ENCODE measurements at places on chromosomes 16 and 17.
A peak's percentile ranks its signal among the peaks of the same experiment; 100 is the strongest.

DNA sequence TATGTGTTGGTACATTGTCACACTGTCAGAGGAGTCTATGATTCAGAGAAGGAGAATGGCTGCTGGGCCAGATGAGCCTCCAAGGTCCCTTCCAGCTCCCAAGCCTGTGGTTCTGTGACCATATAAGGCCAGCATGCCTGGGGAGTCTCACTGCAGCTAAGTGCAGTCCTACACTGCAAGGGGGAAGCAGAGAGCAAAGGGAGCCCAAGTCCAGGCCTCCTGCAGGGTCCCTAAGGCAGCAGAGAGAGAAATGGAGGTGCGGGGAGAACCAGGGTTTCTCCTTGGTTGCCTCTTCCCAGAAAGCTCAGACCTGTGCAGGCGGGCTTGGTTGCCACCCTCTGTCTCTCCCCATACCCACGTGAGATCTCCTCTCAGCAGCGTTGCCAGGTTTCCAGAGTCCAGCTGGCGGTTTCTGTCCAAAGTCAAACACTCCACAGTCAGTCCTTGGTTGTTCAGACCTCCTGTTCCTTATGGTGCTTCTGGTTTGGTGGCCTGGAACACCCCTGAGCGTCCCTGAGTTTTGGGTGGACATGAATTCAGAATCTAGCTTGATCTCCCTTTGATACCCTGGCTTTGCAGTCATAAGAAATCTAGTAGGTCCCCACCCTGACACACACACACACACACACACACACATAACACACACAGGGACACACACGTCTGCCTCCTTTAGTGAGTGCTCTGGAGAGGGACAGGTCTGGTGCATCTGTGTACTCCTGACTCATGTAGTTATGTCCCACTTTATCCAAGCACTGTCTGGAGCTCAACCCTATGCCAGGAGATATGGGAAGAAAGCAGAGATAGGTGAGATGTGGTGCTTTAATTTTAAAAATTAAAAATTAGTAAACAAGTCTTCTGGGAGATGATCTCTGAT is 78.8 kb downstream of the GNAO1 start:
- DNase-seq: no peak
- H3K27ac ChIP-seq: no peak overlapping the region
- no peaks in the 10 kb centered on the region for H3K36me3 ChIP-seq
- H3K4me3 ChIP-seq: no peak overlapping the region
- H3K4me1 ChIP-seq: no peaks in the 10 kb centered on the region

DNA sequence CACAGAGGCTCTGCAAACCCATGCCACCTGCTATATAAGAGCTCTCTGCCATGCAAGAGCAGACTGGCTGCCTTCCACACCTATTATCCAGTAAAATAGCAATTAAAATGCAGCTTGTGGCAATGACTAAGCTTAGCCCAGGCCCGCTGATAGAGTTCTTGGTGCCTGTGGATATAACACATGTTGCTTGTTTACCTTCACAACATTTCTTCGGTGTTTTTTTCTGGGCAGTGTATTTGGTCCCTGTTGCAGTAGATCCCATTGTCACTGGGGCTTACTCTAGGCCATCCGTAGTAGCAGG is 63.5 kb downstream of the SPECC1 start:
- H3K4me1 ChIP-seq: no peaks in the 10 kb centered on the region
- H3K36me3 ChIP-seq: no peaks in the 10 kb centered on the region
- no peak overlapping the region for H3K27ac ChIP-seq
- no peak overlapping the region for H3K4me3 ChIP-seq
- DNase-seq: no peak

DNA sequence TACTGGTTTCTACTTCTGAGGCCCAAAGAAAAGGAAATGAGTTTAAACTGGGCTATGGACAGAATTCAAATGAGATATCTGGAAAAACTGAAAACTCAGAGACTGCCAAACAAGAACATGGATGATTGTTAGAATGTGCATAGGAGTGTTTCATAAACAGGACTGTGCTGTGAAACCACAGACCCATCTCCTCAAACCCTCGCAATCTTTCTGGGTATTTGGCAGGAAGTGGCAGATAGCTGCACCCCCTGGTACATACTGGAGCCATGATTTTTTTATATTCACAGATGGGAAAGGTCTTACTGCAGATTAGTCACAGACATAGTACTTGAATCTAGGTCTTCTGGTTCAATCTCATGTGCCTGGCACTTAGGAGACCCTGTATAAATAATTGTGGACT is 145.0 kb downstream of the CCDC182 start:
- H3K27ac ChIP-seq: no peak overlapping the region
- peaks cover 3% of the 10 kb centered on the region for H3K4me1 ChIP-seq
- no peaks in the 10 kb centered on the region for H3K27me3 ChIP-seq
- H3K36me3 ChIP-seq: no peaks in the 10 kb centered on the region
- no peak for DNase-seq
- H3K4me3 ChIP-seq: no peak overlapping the region

DNA sequence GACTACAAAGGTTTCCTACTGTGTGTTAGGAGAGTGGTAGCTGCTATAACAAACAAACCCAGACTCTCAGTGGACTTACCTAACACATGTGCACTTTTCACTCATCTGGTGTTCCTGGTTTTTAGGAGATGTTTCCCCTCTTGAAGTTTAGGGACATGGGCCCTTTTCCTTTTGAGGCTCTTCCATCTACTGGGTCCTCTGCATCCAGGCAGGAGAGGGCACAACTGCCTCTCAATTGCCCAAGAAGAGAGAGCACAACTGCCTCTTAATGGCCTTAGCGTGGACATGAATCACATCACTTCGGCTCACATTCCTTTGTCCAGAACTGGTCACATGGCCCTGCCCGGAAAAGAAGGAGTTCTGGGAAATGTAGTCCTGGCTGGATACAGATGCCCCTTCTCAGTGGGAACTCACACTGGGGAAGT is 9.8 kb upstream of the TNRC6C start:
- H3K27me3 ChIP-seq: no peaks in the 10 kb centered on the region
- no peaks in the 10 kb centered on the region for H3K4me1 ChIP-seq
- no peaks in the 10 kb centered on the region for H3K36me3 ChIP-seq
- no peak for DNase-seq
- H3K4me3 ChIP-seq: no peak overlapping the region

GRCh38 chr17:10105513-10106001 is 92.8 kb downstream of the GAS7 start:
- H3K4me1 ChIP-seq: no peaks in the 10 kb centered on the region
- no peaks in the 10 kb centered on the region for H3K36me3 ChIP-seq
- no peak for DNase-seq
- H3K27ac ChIP-seq: peak overlapping the region; percentile 79

GRCh38 chr17:12376276-12376675 is 289.4 kb upstream of the MYOCD start:
- H3K4me3 ChIP-seq: no peak overlapping the region
- H3K4me1 ChIP-seq: no peaks in the 10 kb centered on the region
- no peaks in the 10 kb centered on the region for H3K36me3 ChIP-seq
- no peak for DNase-seq
- H3K27ac ChIP-seq: no peak overlapping the region

DNA sequence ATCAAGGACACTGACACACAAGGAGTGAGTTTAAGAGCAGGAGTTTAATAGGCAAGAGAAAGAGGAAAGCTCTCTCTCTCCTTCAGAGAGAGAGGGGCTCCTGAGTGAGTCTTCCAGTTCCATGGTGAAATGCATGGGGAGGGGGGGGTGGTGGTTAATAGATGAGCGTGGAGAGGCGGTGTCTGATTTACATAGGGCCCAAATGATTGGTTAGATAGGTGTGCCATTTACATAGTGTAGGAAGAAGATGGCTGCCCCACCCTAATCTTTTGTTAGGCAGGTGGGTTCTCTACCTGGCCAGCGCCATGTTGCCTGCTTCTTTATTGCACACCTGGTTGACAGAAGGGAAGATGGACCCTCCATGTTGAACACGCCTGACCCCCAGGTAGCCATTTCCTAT is 250.0 kb upstream of the CACNG5 start:
- DNase-seq: no peak
- H3K27ac ChIP-seq: no peak overlapping the region
- no peaks in the 10 kb centered on the region for H3K36me3 ChIP-seq
- H3K27me3 ChIP-seq: no peaks in the 10 kb centered on the region
- no peaks in the 10 kb centered on the region for H3K4me1 ChIP-seq

- no peak overlapping the region for H3K27ac ChIP-seq
- no peaks in the 10 kb centered on the region for H3K4me1 ChIP-seq
- H3K27me3 ChIP-seq: no peaks in the 10 kb centered on the region
- no peak for DNase-seq
- no peaks in the 10 kb centered on the region for H3K36me3 ChIP-seq
- H3K4me3 ChIP-seq: no peak overlapping the region
Observed at GRCh38 chr17:48123111-48123510, 15.5 kb downstream of the SNX11 start.

DNA sequence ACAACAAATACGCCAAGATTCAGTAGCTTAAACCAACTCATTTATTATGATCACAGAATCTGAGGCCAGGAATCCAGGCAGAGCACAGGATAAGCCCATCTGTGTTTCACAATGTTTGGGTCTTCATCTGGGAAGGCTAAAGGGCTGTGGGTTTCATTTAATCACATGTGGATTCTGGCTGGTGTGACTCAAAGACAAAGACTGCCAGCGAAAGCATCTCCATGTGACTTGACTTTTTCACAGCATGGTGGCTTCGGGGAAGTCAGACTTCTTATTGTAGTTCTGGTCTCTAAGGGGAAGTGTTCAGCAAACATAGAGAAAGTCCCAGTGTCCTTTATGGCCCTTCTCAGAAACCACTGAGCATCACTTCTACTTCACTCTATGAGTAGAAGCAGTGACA is 1014.4 kb upstream of the GOT2 start:
- H3K27me3 ChIP-seq: no peaks in the 10 kb centered on the region
- DNase-seq: no peak
- H3K27ac ChIP-seq: no peak overlapping the region
- H3K4me3 ChIP-seq: no peak overlapping the region
- H3K36me3 ChIP-seq: no peaks in the 10 kb centered on the region

- H3K4me1 ChIP-seq: no peaks in the 10 kb centered on the region
- peaks cover 10% of the 10 kb centered on the region for H3K27me3 ChIP-seq
- no peak for DNase-seq
- H3K4me3 ChIP-seq: no peak overlapping the region
Observed at GRCh38 chr17:73476890-73477350, 165.1 kb upstream of the CDC42EP4 start.

GRCh38 chr17:50260501-50260911 is 13.8 kb upstream of the TMEM92 start:
- peaks cover 3% of the 10 kb centered on the region for H3K4me1 ChIP-seq
- no peaks in the 10 kb centered on the region for H3K36me3 ChIP-seq
- no peaks in the 10 kb centered on the region for H3K27me3 ChIP-seq

GRCh38 chr17:61316633-61317032 is 83.0 kb upstream of the TBX2 start:
- peaks cover 17% of the 10 kb centered on the region for H3K4me1 ChIP-seq
- DNase-seq: no peak
- no peaks in the 10 kb centered on the region for H3K27me3 ChIP-seq
- H3K36me3 ChIP-seq: no peaks in the 10 kb centered on the region

DNA sequence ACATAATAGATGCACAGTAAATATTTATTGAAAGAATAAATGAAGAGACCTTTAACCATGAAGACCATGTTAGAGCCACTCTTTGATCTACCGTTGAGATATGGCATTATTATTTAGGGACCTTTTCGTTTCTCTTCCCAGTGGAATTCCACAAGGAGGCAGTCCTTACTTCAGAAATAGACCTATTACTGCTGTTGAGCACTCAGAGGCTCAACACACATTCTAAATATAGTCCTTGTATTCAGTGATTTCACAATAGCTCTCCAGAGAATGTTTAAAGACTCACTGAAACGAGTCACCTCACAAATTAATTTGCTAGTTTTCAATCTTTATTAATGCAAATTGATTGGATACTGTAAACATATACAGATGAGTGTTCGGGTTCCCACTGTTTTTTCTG is 603.8 kb downstream of the CDH8 start:
- H3K4me3 ChIP-seq: no peak overlapping the region
- no peak overlapping the region for H3K27ac ChIP-seq
- H3K36me3 ChIP-seq: no peaks in the 10 kb centered on the region
- no peaks in the 10 kb centered on the region for H3K27me3 ChIP-seq
- no peaks in the 10 kb centered on the region for H3K4me1 ChIP-seq

DNA sequence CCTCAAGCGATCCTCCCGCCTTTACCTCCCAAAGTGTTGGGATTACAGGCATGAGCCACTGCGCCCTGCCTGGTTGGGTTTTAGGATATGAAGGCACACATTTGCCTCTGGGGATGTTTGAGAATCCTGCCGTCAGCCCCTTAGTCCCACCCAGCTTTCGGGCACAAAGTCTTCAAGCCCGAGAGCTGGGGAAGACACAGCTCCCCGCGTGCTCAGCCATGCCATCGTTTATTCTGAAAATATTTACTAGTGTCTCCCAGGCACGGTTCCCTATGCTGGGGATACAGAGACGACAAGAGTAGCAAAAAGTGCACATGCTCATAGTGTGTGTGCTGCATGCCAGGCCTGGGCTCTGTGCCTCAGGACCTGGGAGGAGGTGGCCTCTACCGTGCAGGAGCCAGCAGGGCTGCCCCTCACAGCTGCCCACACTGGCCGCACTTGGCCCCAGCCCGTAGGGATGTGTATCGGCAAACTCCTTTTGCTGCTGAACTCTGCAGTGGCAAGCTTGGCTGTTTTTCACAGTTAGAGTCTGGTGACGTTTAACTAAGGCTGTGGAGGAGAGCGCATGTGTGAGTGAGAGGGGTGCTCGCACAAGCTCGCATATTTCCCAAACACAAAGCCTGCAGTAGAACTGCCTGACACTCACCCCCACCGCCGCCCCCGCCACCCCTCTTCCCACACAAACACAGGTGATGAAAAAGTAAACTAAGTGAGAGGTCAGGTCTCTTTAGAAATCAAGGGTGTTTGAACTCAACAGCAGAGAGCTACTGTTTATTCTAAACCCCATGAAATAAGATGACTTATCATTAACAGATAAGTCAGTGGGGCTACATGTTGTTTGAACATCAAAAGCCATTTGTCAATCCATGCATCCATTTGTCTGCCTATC is 266.4 kb downstream of the MRTFB start:
- H3K27ac ChIP-seq: no peak overlapping the region
- H3K4me3 ChIP-seq: no peak overlapping the region
- H3K27me3 ChIP-seq: no peaks in the 10 kb centered on the region
- DNase-seq: no peak
- no peaks in the 10 kb centered on the region for H3K36me3 ChIP-seq
- H3K4me1 ChIP-seq: no peaks in the 10 kb centered on the region

DNA sequence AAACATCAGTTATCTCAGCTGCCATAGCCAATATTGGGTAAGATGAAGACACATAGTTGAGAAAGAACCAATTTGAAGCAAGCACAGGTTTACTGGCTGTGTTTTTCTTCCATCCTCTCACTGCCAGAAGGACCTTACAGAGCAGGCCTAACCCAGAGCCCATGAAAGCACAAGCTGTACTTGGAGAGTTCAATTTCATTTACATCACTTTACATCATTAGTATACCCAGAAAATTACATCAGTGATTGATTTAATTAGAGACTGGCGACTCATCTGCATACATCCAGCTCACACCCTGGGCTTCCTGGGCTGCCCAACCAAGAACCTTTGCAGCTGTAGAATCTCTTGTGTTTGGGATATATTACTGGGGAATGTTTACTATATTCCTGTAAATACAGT is 23.7 kb downstream of the LRRC36 start:
- no peak overlapping the region for H3K27ac ChIP-seq
- H3K4me1 ChIP-seq: no peaks in the 10 kb centered on the region
- no peak for DNase-seq
- no peaks in the 10 kb centered on the region for H3K27me3 ChIP-seq

Measured in breast epithelium (tissue), 4 donors.